ENCODE measurements at places on chromosomes 1 and 21.

GRCh38 chr21:33854604-33855003, 61.0 kb downstream of the ATP5PO start:
- DNase-seq = no peak

GRCh38 chr1:28890836-28891235, 23.5 kb upstream of the EPB41 start:
- no peak for DNase-seq

DNA sequence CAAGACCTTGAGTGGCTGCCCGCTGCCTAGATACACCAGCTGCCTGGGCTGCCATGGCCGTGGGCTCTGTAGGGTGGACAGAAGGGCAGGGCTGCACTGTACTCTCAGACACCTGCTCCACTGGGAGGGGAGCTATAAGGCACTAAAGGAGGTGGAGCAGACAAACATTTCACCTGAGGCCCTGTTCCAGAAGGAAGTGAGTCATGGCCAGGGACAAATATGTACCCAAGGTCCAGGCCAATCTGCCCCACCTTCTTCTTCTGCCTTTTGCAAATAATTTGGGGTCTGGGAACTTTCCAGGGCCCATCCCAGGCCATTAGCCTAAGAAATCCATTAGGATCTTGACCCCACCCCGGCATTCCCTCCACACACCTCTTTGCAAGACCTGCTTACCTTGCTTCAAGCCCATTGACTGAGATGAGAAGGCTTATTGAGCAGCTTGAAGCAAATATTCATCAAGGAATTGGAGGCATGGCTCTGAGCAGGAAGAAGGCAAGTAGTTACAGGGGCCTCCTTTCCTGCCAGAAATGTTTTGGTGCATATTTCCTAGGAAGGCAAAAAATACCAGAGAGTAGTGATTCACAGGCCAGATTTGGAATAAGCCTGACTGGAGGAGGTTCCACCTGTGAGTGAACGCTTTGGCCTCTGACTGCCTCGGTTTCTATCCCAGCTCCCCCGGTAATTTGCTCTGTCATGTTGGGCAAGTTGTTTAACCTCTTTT, at the start of gene CAPN8:
TSS of gene CAPN8 (minus strand) at position 110 of the 721 bp plus-strand sequence. CDS start at position 55, 55 bp downstream.
- DNase-seq = no peak

DNA sequence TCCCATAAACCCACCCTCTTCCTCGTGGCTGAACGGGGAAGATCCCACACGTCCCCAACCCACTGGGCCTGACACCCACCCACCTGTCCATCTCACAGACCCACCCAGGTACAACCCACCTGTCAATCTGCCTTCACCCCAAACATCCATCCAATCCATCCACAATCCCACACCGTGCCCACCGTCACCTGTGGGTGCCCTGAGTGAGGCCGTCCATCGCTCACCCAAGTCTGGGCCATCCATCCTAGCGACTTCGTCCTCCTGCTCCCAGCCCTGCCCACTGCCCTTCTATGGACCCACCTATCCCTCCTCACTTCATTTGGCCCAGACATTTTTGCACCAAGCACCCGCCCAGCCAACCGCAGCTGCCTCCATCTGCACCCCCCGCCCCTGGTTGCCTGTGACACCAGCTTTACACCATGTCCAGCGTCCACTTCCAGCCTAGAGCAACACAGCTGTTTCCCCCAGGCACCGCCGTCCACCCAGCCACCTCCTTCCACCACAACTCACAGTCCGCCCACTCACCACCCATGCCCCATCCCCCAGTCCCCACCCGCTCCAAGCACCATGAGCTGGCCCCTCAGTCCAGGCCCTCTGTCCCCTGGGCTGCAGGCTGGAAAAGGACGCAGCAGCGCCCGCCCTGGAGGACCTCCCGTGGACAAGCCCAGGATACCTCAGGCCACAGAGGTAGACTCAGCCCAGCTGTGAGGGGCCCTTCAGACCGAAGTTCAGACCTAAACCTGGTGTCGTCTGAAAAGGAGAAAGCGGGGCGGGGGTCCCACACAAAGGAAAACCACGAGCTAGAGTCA, 7.7 kb downstream of the TTLL10 start:
- no peak for DNase-seq
